NCI-H460 (cell line): ENCODE measurements at places on chromosomes 13 and 19. TPM values are rescaled to one million over a fixed set of nuclear protein-coding genes. Genes with fewer than 3 reads are reported as not detected.
A peak's percentile ranks its signal among the peaks of the same experiment; 100 is the strongest.

- DNase-seq, result peak; percentile 39
Observed at GRCh38 chr19:34430738-34431625, 2.8 kb downstream of the UBA2 start.

DNA sequence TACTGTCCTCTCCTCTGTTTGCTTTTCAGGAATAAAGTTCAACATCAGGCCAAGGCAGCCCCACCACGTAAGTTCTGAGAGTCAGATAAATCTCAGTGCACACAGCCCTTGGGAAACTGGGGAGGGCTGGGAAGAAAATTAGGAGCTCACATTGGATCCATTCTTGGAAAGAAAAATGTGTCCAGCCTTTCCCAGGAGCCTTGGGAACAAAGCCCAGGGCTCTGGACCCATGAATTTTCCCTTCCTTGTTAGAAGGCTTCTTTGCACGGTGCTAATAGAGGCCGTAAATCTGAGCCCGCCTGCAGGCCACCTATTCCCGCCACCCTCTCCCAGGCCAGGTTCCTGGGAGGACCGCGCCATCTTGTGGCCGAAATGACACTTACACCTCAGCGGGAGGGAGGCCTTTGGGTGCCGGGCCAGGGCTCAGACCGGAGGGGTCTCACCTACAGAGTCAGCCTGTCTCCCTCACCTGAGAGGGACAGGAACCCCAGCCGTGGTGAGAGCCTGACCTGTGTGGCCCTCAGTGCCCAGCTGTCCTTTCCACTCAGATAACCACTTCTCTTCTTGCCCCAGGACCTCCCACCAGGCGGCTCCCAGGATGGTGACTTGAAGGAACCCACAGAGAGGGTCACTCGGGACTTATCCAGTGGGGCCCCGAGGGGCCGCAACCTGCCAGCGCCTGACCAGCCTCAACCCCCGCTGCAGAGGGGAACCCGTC, 25.1 kb upstream of the KCTD15 start:
- peak; percentile 54 for DNase-seq

GRCh38 chr13:26971990-26972887, 199.4 kb downstream of the USP12 start:
- DNase-seq, result no peak

- DNase-seq, result no peak
Observed at GRCh38 chr19:7509625-7510024, 6.3 kb upstream of the ZNF358 start.

GRCh38 chr13:73334445-73334844, 275.6 kb downstream of the KLF5 start:
- DNase-seq, result no peak

DNA sequence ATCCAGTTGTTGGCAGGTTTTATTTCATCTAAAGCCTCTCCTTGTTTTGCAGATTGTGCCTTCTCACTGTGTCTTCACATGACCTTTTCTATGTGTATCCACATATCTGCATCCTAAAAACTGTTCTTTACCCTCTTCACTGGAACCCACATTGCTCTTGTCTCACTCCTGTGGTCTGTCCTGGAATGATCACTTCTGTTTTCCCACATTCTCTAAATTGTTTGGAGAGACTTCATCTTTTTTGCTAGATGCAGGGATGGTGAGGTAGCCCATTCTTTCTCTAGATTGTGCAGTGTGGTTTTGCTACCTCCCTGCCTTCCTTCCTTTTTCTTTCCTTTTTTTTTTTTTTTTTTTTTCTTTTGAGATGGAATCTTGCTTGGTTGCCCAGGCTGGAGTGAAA, 608.6 kb upstream of the MIR17HG start:
- no peak for DNase-seq

- DNase-seq, result no peak
Observed at GRCh38 chr13:98691360-98691759, 61.1 kb downstream of the SLC15A1 start.

DNA sequence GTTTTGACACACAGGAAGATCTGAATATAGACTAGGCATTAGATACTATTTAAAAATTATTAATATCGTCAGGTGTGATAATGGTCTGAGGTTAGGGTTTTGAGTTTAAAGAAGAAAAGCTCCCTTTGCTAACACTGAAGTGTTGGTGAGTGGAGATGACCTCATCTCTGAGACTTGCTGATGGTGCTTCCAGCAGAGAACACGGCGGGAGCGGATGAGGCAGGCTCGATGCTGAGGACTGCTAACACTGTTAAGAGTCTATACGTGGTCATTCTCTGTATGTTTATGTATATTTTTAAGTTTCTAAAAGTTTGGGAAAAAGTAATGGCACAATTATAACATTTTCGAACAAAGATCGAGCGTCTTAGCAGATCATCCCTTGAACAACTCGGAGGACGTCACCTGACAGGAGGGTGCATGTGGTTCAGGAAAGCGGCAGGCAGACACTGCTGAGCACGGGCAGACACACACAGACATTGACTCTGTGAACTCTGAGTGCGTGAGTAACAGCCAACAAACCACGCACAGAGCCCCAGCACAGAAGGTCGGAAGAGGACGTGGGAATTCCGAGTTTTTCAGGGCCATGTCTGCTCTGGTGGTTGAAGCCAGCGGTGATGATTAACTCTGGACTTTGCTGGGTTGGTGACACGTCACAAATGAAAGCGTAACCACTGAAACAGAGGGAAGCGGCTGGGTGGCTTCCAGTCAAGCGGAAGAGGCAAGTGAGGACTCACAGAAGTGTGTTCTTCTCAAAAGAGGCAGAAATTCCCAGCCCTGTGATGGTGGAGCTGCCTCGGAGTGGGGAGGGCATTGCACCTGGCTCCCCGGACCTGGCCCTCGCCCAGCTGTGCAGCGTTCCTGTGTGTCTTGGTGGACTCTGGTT, 91.9 kb upstream of the TEX29 start:
- no peak for DNase-seq

GRCh38 chr19:926589-927350, 935 bp downstream of the ARID3A start:
- DNase-seq, result no peak

GRCh38 chr13:112142401-112142930, 75.5 kb downstream of the SOX1 start:
- DNase-seq, result no peak

DNA sequence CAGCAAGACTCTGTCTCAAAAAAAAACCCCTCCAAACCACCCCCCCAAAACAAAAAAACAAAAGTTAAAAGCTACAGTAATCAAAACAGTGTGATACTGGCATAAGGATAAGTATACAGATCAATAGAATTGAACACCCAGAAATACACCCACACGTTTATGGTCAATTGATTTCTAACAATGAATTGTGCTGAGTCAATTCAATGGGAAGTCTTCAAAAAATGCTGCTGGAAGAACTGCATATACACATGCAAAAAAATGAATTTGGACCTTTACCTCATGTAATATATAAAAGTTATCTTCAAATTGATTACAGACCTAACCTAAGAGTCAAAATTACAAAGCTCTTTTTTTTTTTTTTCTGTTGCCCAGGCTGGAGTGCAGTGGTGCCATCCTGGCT, 19.8 kb upstream of the NAPA start:
- no peak for DNase-seq

GRCh38 chr13:109704771-109705635, 81.4 kb downstream of the IRS2 start:
- DNase-seq, result peak; percentile 87

GRCh38 chr13:100022798-100023197, 41.2 kb downstream of the ZIC2 start:
- no peak for DNase-seq

DNA sequence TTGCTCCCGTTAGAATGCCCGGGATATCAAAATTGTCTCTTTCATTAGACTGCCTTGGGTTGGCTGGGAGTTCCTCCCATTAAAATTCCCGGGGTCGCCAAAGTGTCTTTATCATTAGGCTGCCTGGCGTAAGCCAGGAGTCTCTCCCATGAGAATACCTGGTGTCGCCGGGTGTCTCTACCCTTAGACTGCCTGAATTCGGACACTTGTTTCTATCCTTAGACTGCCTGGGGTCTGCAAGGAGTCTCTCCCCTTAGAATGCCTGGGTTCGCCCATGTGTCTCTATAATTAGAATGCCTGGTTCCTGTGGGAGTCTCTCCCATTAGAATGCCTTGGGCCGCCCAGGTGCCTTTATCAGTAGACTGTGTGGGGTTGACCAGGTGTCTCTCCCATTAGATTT, 1538.2 kb downstream of the UQCRFS1 start:
- no peak for DNase-seq

DNA sequence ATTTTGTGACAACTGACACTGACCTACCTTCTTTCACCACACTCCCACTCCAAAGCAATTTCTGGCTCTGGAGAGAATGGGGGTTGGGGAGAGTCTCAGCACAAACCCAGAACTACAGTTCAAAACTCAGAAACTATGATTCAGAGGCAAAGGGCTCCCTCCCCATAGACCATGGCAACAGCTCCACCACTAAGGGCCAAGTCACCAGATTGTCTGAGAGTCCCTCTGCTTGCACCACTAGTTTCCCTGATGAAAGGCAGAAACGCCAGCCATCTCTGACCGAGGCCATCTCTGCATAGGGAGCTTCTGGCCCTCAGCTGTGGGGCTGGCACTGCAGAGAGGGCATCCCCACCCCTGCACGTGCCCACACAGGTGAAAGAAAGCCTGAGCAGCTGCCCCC, 112.4 kb upstream of the VSTM2B start:
- DNase-seq, result no peak

- no peak for DNase-seq
Observed at GRCh38 chr19:6394831-6395230, 1.9 kb upstream of the GTF2F1 start.

DNA sequence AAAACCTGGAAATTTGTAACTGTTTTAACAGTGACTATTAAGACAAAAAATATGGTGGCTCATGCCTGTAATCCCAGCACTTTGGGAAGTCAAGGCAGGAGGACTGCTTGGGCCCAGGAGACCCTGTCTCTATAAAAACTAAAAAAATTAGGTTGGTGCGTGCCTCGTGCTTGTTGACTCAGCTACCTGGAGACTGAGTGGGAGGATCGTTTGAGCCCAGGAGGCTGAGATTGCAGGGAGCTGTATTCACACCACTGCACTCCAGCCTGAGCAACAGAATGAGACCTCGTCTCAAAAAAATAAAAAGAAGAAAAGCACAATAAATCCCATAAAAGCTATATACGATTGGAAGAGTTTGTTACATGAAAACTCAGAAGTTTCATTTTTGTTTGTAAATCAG, 23.7 kb downstream of the KLF5 start:
- DNase-seq, result no peak

DNA sequence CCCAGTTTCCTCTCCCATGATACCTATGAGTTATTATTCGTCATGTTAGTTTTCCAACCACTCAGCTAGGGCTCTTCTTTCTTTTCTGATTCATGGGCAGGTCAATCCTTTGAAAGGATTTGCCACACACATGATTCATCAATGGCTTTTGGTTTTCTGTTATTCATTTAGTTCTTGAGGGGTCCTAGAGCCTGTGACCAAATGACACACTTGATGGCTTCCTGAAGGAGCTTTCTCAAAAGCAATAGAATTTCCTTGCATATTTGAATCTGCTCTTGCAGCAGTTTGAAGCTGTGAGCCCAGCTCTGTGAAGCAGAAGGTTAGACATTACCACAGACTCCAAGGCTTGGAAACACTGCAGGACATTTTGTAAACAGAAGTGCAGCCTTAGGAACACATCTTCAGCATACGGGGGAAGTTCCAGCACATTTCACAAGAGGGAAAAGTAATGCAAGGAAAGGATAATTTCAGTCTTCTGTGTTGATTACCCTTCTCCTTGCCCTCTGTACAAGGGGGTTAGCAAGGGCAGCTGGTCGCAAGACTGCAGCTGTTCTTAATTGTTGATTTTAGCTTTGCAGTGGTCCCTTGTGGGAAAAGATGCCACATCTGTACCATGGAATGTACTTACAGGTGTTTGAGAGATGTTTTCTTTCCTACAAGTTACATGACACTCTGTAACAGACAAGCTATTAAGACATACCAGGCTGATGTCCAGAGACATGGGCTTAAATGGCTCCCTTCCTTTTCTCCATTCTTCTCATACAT, 338.6 kb downstream of the KCNRG start:
- no peak for DNase-seq

The RELB gene
- 10.1 and 12.5 TPM in 2 replicates for total RNA-seq

The FRY gene
- 11.7 and 12.8 TPM in 2 replicates for total RNA-seq

The RCBTB1 gene
- total RNA-seq, result 11.7 and 11.9 TPM in 2 replicates

The TTC9B gene
- total RNA-seq, result not detected in 2 replicates

The ACTL9 gene
- total RNA-seq, result not detected in 2 replicates

The LRRC63 gene
- 23.2 and 25.2 TPM in 2 replicates for total RNA-seq

The YJEFN3 gene
- total RNA-seq, result 1.3 and 2.5 TPM in 2 replicates
